ENCODE measurements at places on chromosomes 13 and 19. TPM values are rescaled to one million over a fixed set of nuclear protein-coding genes. Genes with fewer than 3 reads are reported as not detected.

DIRAS1 gene
- total RNA-seq: 0.89 TPM

LEUTX gene
- not detected for total RNA-seq

CLDND2 gene
- not detected for total RNA-seq

ZNF493 gene
- total RNA-seq: 94.2 TPM

SERP2 gene
- 3.1 TPM for total RNA-seq

WDR88 gene
- not detected for total RNA-seq

ZNF709 gene
- not detected for total RNA-seq

ZNF69 gene
- total RNA-seq: 18.0 TPM

- DNase-seq: no peak
Measured at GRCh38 chr13:43543331-43543730, 243.4 kb downstream of the ENOX1 start.

GRCh38 chr19:52897138-52897935, at the start of gene ZNF320:
Gene ZNF320, minus strand, starts transcription at chr19:52897635. Its CDS starts 7,380 bp downstream, at chr19:52890255.
- peak; percentile 98 for DNase-seq

DNA sequence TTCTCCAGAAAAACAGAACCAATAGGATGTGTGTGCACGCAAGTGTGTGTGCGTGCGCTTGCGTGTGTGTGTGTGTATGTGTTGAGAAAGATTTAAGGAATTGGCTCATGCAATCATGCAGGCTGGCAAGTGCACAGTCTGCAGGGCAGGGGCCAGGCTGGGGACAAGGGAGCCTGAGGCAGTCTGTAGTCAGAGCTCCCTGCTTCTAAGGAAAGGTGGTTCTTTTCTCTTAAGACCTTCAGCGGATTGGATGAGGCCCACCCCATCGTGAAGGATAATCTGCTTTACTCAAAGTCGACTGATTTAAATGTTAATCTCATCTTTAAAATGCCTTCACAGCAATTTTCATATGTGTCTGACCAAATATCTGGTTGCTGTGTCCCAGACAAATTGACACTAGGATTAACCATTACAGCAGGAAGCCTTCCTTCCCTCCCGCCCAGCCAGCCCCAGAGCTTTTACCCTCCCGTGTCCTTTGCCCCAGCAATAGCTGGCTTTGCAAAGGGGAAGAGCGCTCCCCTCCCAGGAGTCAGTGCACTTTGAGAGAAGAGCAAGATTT, 15.0 kb upstream of the NAXD start:
- DNase-seq: no peak

DNA sequence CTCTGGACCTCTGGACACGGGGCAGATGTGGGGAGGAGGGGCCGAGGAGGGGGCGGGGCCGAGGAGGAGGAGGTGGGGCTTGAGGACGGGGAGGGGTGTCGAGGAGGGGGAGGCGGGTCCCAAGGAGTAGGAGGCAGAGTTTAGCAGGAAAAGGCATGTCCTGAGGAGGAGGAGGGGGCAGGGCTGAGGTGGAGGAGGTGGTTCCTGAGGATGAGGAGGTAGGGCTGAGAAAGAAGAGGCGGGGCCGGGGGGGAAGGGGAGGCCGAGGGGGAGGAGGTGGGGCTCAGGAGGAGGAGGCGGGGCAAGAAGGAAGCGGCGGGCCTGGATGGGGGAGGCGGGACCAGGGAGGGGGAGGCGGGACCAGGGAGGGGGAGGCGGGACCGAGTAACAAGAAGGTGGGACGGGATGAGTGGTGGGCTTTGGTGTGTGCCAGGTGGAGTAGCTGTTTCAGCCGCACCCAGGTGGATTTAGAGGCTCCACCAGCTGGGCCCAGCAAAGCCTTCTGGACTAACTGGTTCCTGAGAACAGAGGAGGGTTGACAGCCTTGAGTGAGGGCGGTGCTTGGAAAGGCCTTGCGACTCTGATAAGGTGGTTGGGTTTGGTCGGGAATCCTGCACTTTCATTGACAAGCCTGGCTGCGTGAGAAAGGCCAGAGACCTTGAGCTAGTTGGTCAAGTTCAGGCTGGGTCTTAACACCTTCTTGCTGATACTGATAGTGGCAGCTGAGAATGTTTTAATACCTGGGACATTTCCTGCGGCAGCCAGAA, 7.7 kb downstream of the TECR start:
- peak; percentile 95 for DNase-seq

DNA sequence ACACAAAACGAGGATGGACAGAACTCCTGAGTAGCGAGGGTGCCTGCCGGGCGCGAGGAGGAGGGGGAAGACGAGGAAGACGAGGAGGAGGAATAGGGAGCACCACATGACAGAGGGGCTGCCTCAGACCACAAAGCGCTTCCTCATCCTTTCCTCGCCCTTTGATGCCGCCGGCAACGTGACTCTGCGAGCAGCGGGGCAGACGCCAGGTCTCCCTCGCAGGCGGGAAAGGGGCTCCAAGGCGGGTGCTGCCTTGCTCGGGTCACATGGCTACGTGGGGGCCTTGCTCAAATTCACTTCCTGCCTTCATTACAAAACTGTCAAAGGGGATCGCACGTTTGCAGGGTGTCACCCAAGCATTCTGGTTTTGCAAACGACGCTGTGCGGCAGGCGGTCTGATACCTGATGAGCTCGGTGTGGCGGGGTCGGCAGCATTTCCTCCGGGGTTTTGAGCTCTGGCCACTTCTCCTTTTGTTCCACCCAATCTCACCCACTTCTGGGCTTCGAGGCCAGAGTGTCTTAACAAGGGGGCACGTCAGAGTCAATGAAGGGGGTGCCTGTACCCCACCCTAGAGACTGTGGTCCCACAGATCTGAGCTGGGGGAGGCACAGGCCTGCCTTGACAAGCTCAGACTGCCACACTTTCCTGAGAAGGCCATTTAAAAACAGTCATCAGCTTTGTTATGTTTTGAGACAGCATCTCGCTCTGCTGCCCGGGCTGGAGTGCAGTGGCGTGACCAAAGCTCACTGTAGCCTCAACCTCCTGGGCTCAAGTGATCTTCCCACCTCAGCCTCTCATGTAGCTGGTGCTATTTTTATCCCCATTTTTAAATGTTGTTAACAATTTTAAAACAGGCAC, 14.9 kb downstream of the MAP2K2 start:
- peak; percentile 27 for DNase-seq

- no peak for DNase-seq
Measured at GRCh38 chr13:56953965-56954364, 186.8 kb upstream of the PRR20A start.

DNA sequence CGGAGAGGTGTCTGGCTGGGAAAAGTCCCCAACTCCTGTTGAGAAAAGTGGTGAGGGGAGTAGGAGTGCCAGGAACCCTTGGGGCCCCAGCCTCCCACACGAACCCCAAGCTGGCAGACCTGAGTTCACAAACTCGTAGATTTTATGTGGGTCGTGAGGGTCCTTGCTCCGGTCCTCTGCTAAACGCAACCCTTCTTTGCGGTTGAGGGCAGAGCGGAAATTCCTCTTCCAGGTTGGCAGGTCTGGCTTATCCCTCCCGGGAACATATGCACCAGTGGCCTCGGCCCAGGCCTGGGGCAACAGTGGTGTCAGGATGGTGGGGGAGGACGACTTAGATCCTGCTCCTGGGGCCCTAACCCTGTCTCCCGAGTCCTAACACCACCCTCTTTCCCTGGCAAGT, 2.4 kb downstream of the IRF3 start:
- no peak for DNase-seq

DNA sequence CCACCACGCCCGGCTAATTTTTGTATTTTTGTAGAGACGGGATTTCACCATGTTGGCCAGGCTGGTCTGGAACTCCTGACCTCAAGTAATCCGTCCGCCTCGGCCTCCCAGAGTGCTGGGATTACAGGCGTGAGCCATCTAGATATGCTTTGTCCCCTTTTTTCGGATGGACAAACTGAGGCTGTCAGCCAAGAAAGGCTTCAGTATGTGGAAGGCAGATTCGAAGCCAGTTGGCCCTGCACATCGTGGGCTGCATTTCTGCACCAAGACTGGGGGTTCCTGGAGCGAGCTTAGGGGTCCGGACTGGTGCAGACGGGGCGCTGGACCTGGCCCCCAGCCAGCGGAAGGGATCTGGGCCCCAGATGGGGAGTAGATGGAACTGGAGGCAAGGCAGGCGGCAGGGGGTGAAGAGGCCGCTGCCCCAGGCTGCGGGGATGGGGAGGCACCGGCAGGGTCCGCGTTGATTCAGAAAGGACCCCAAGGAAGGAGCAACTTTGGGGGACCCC, 9.7 kb upstream of the JUND start:
- DNase-seq: no peak

DNA sequence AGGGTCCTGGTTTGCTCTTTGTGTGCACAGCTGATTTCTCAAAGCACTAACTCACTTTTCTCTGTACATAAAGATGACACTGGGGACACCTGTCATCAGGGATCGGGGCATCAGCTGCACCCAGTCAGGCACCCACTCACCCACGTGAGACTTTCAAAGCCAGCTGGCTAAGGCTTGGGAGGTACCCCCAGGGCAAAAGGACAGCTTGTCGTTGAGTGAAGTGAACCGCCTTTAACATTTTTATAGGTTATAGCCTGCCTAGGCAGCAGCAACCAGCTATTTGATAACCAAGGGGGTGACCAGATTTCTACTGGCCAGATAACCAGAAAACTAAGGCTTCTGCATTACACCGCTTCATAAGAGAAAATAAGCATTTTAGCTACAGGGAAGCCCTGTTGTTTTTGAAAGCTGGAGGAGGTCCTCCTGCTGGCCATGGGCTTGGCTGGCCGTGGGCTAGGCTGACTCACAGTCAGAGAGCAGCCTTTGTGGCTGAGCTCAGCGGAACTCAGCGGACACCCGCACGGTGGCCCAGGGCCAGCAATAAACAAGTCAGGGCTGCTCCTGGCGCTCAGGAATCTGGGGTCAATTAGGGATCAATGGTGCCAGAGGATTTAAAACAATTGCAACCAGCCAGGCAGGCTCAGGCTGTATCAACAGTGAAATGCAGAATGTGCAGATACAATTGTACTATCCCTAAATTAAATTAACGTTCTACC, 57.1 kb downstream of the ALOX5AP start:
- peak; percentile 71 for DNase-seq

DNA sequence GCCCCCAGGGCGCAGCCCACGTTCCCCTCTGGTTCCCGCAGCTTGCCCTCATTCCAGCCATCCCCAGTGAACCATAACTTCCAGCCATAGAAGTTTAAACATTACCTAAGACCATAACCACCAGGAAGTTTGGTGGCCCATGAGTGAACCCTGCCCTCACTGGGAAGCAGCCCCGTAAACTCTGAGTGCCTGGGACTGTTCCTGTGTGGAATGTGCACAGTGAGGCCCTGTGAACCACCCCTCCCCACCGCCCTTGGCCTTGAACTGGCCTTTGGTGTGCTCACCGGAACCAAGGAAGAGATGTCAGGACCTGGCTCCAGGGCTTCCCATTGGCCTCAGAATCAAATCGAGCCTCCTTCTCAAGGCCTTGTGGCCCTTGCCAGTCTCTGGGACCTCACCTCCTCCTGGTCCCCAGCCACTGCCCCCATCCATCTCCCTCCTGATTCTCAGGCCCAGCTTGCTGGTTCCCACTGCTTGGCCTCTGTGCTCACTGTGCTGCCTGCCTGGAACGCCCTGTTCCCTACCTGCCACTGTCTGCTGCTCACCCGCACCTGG, 46.5 kb downstream of the DNM2 start:
- DNase-seq: peak; percentile 65

GRCh38 chr19:30318936-30319335, 53.2 kb upstream of the ZNF536 start:
- DNase-seq: no peak

DNA sequence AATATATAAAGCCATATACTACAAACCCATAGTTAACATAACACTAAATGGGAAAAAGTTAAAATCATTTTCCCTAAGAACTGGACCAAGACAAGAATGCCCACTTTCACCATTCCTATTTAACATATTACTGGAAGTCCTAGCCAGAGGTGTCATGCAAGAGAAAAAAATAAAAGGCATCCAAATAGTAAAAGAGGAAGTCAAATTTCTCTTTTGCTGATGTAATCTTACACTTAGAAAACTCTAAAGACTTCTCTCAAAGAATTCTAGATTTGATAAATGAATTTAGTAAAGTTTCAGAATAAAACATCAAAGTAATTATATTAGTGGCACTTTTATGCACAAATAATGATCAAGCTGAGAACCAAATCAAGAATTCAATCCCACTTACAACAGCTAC, 678.9 kb upstream of the SLITRK5 start:
- no peak for DNase-seq

DNA sequence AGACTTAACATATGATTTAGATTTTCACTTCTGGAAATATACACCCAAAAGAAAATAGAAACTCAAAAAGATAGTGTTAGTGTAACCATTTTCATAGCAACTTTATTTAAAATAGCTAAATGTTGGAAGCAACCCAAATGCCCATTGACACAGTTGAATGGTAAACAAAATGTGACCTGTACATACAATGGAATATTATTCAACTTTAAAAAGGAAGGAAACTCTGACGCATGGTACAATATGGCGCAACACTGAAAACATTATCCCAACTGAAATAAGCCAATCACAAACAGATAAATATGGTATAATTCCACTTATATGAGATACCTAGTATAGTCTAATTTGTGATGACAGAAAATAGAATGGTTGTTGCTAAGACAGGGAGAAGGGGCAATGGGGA, 1456.1 kb upstream of the MIR17HG start:
- no peak for DNase-seq

DNA sequence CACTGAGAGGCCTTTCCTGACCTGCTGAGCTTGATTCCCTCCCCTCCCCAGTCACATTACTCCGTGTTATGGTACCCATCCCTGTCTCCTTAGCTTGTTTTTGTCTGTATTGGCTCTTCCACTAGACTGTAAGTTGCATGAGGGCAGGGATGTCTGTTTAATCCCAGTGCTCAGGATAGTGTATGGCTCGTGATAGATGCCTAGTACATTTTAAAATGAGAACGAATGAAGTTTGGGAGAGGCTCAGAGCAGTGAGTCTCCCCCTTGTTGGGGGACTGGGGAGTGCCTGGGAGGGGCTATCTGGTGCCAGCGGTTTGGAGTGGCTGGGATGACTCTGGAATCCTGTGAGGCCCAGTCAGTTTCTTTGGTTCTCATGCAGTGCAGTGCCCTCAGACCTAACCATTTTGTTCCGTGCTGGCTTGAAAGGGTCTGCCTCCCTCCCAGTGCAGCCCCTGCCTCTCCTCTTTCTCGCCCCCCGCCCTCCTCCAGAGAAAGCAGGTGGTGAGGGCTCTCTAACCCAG, 35.5 kb downstream of the ACTN4 start:
- DNase-seq: no peak

GRCh38 chr13:110350049-110350448, 43.0 kb downstream of the COL4A2 start:
- no peak for DNase-seq

DNA sequence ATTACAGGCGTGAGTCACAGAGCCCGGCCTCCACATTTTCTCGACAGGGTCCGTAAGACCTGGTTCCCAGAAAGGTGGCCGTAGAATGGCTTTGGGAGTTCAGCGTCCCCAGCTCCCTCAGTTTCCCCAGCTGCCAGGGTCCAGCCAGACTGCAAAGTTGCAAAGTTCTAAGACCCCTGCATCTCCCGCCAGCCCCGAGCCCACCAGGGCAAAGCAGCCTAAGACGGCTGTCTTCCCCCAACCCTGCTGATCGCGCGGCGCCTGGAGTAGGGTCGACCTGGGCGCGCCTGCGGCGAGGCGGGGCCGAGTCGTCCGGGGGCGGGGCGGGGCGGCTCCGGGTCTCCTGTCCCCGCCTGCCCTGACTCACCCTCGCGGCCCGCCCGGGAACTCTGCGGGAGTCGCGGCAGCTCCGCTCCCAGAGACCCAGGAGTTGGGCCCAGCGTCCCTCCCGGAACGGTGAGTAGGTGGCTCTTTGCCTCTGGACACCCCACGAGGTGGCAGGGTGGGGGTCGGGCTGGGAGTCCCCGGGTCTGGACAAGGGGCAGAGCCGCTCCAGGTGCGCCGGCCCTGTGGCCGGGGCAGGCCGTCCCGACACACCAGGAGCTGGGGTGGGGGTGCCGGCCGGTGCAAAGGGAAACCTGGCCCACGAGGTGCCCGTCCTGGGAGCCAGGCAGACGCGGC, at the start of gene LRRC8E:
Gene LRRC8E (plus strand): TSS at position 366 of the 681 bp plus-strand sequence. CDS start 7,094 bp downstream, outside the sequence.
- peak; percentile 79 for DNase-seq

- DNase-seq: peak; percentile 58
Measured at GRCh38 chr19:19459707-19460251, 54.3 kb downstream of the GATAD2A start.

Data from stomach (tissue), 19 donors.